Ureter (tissue), 1 donor: ENCODE measurements at places on chromosomes 11 and 22. TPM values are rescaled to one million over a fixed set of nuclear protein-coding genes. Genes with fewer than 3 reads are reported as not detected.

Gene TTLL8
- not detected for total RNA-seq

Gene ARCN1
- total RNA-seq: 118 TPM

Gene OR5P2
- 5.6 TPM for total RNA-seq

Gene HEPHL1
- not detected for total RNA-seq

Gene KLHL35
- total RNA-seq: 1.5 TPM

Gene TRPM5
- 0.60 TPM for total RNA-seq

Gene ANO1
- 75.5 TPM for total RNA-seq

DNA sequence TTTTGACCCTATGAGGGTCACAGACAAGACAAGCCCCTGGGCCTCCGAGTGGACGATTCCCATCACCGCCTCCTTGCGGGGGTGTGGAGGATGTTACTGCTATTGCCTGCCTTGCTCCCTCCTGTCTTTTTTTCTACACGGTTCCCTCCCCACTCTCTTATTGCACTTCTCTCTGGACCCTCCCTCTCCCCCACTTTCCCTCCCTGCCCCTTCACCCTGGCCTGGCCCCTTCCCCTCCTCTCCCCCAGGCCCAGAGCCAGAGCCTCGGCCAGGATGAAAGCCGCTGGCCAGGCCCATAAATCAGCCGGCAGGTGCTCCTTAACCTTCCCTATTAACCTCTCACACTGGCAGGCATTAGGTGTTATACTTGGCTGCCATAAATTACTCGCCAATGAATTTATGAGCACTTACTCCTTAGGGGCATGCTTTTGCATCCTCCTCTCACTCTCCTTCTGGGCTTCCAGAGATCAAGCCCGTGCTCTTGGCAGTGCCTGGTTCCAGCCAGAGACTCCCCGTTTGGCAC lies 18.3 kb upstream of the ALX4 start:
- no peak for DNase-seq

- DNase-seq: no peak
Measured at GRCh38 chr22:46447906-46448305, 89.5 kb downstream of the CELSR1 start.

GRCh38 chr22:24326266-24326665 lies 55.6 kb downstream of the SPECC1L start:
- DNase-seq: no peak

DNA sequence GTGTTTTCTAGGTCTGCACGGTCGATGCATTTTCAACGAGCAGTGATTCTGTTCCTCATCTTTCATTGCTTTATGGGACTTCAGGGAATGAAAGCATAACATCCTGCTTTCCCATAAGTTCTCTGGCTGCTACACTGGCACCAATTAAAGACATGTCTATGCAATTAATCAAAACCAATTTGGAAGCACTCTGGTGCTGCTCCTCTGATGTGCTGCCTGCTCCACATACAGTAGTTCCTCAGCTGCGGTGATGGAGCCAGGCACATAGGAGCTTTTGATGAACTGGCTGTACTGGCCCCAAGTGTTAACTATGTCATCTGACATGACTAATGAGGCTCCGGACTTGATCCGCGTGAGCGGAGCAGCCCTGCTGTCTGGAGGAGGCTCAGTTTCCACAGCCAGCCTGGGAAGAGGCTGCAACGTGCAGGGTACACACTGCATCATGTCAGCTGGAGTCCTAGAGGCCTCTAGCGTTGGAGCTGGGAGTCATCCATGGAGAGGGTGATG lies 29.8 kb downstream of the GVQW3 start:
- no peak for DNase-seq

DNA sequence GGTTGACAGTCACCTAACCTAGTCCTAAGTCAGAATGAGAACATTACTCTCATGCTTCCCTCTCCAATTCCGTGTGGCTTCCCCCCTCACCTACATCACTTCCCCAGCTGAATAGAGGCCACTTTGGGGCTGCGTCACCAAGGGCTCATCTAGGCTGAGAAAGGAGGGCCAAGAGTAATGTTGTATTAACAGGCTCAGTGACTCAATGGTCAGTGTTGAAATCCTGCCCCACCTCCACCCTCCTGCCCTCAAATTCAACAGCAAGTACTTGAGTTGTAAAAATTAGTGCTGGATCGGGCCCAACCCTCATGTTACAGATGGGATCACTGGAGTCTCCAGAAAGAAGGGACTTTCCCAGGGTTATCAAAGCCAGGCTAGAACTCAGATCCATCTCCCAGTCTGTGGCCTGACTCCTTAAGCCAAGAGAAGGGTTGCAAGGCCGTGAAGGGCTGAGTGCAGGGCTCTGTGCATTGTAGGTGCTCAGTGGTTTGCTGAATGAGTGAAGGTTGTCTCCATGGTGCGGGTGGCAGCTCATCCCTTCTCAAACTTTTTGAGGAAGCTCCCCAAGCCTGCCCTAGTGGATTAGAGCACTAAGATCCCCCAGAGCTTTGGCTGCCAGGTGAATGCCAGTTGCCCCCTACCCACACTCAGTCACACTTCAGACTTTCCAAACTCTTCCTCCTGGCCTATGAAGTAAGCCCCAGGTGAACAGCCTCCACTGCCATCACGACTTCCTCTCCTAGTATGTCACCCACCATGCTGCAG lies 3.2 kb downstream of the DGAT2 start:
- DNase-seq: no peak

DNA sequence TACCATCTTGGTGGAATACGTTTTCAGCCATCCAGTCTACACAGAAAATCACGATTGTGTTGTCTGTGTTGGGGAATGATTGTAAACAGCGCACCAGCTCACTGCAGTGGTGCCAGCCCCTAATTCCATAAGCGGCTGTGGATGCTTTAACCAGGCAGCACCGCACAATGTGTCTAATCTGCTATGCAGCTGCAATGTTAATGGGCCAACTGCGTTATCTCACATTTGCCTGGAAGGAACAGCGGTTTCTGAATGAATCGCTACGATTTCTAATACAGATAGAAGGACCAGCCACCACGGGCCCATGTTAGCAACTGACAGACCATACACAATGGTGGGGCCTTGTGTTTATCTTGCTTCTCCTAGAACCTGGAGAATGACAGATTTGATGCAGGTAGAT lies 384.5 kb upstream of the KIRREL3 start:
- DNase-seq: no peak

DNA sequence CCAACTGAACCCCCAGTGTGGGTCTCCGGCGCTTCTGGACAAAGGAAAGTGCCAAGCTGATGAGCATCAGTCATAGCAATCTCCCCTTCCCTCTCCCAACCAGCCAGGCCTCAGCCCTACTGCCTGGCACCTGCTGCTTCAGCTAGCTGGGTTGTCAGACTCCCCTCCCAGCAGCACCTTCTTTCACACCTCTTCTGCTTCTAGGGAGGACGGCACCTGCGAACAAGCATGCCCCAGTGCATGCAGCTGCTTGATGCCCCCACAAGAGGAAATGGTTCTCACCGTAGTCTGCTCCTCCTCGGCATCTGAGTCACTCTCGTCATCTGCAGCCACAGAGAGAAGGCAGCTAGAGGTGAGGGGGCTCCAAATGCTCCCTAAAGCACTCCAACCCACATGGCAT lies 25.4 kb downstream of the THOC5 start:
- no peak for DNase-seq

GRCh38 chr22:32721328-32722180 lies 80.0 kb upstream of the TIMP3 start:
- no peak for DNase-seq

- DNase-seq: no peak
Measured at GRCh38 chr11:86718521-86718920, 46.1 kb upstream of the ME3 start.

DNA sequence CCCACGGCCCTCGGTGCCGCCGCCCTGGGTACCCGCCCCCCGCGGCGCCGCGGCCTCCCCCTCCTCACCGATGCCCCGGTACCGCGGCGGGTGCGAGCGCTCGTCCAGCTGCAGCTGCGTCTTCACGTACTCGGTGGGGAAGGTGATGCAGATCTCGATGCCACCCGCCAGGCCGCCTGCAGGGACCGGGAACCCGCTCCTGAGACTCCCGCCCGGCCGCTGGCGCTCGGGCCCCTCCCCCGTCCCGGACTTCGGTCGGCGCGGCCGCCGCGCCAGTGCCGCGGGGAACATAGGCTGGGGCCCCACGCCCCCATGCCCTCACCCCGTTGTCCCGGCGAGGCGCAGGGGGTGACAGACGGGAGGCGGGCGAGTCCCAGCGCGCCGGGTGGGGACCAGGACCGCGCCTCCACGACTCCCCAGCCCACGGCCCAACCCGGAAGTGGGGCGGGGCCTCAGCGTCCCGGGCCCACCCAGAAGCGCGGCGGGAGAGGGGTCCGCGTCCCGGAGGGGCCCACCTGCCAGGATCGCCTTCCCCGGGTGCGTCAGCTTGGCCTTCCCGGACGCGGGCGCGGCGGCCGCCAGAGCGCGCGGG lies 375 bp downstream of the SLC25A1 start:
- no peak for DNase-seq

DNA sequence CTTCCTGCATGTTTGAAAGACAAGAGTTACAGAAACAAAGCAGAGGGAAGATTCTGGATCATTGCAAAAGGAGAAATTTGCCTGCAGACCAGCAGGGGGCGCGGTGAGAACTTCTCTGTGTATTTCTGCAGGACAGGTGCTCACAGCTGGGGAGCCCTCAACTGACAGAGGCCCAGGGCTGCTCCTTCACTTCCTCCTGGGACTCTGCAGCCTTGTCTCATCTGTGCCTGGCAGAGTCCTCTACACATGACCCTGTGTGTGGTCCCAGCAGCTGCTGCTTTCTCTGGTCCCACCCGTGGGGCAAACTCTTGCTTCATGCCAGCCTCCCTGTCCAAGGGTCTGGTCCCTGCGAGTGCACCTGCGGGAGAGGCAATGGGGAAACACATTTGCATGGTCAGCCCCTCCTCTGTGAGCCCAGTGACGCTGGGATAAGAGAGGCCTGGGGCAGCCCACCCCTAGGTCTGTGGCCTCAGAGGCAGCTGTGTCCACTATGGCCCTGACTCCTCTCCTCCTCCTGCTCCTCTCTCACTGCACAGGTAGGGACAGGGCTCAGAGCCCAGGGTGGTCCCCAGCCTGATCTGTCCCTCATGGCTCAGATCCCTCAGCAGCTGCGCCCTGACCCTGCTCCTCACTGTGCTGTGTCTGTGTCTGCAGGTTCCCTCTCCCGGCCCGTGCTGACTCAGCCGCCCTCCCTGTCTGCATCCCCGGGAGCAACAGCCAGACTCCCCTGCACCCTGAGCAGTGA lies 43.2 kb upstream of the VPREB1 start:
- no peak for DNase-seq

DNA sequence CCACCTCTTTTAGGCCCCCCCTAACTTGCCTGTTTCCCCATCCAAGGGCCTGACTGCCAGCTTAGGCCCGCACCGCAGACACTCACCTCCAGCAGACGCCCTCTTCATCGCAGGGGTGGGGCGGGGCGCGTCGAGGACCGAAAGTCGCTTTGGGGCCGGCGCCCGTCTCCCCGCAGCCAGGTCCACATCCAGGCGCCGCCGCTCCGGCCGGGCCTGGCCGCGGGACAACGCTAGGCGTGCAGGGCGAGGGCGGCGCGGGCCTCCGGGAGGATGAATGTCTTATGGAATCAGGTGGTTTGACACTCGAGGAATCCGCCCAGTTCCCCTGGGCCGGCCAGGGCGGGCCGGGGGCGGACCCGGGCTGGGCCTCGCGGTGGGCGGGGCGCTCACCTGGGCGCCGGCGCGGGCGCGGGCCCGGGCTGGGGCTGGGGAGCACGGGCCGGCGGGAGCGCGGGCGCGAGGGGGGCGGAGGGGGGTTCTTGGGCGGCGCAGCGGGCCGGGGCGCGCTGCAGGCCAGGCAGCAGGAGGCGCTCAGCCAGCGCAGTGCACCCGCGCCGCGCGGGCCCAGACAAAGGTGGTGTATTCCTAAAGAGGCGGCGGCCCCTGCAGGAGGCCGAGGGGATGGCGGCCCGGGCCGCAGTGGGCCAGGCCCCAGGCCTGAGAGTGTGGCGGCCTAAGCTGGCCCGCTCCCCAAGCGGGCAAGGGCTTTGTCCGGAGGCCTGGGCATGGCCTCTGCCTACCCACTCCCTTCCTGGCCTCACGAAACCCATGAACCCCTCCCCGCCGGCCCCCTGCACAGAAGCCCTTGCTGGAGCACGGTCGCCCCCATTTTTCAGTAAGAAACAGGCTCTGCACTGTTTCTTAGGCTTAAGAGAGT lies 177.6 kb downstream of the IGLL1 start:
- peak; percentile 65 for DNase-seq

DNA sequence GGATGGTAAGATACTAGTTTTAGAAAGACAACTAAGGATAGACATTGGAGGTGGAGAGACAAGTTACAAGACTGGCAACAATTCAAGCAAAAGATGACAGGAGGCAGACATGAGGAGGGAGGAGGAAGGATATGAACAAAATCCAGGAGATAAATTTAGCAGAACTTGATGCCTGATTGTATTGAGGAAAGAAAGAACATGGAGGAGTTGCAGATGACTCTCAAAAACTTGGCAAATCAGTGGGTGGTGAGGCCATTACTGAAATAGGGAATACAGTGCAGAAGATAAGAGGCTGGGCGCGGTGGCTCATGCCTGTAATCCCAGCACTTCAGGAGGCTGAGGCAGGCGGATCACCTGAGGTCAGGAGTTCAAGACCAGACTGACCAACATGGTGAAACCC lies 2.7 kb upstream of the UPB1 start:
- DNase-seq: no peak

- DNase-seq: no peak
Measured at GRCh38 chr11:35629914-35630313, 11.7 kb downstream of the FJX1 start.

- DNase-seq: peak; percentile 44
Measured at GRCh38 chr11:103091064-103091800, 728 bp downstream of the DCUN1D5 start.

DNA sequence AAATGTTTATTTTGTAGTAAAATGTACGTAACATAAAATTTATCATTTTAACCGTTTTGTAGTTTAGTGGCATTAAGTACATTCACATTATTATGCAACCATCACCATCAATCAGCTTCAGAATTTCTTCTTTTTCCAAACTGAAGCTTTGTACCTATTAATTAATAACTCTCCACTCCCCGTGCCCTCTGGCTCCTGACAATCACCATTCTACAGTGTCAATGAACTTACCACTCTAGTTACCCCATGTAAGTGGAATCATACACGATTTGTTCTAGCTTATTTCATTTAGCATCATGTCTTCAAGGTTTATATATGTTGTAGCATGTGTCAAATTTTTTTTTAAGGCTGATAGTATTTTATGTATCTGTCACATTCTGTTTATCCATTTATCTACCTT lies 9.7 kb downstream of the TBCEL start:
- no peak for DNase-seq

GRCh38 chr11:8971924-8972316 lies 7.7 kb upstream of the TMEM9B start:
- DNase-seq: no peak

DNA sequence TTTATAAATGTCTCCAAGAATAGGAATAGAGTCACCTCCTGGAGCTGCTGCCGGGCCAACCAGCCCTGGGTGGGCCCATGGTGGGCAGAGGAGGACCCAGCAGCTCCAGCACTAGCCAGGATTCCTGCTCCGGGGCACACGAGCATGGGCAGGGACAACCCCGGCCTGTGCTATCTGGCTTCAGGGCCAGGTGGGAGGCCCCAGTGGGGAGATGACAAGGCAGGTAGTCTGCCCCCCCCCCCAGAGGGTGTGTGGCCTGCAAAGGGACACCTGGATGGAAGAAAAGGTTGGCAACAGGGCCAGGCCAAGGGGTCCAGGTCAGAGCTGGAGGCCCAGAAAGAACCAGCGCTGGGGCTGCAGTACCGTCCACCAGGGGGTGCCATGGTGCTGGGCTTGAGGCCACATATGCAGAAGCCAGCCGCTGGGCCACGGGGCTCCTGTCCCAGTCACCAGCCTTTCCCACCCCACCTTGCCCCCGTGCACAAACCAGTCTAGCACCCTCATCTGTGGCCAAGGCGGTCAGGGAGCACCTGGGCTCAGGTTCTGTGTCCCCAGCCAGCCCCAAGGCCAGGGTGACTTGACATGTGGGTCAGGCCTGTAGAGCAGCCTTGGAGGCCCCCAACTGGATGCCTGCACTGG lies 3.4 kb downstream of the TSPAN32 start:
- DNase-seq: peak; percentile 92

- no peak for DNase-seq
Measured at GRCh38 chr11:91850533-91851275, 373.9 kb upstream of the FAT3 start.
